ENCODE measurements at places on chromosomes 7 and 10.

DNA sequence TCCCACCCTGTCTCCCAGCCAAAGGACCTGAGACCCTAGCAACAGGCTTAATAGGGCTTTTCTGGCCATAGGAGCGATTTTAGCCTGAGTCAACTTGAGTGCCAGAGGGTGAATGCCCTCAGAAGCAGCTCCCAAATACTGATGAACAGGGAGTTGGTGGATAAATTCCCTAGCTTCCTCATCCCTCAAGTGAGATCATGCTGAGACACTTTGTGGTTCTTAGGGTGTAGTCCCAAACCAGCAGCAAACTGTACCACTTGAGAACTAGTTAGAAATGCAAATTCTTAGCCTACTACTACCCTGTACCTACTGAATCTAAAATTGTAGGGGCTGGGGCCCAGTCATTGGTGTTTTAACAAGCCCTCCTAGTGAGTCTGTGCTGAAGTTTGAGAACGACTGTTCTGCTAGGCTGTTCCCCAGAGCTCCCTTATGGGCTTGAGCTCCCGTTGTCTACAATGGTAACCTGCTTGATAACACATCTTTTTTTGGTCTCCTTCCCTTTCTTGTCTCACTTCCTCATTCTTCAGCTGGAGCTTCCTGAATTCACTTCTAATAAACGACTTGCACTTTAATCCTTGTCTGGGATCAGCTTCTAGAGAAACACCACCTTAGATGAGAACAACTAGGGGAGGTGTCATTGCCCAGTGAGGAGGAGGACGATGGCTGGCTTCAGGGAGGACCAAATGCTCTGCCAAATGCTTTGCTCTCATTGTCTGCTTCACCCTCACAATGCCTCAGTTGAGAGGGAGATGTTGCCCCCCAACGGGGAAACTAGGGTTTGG lies 18.2 kb upstream of the CDH23 start:
- H3K27me3 ChIP-seq: no peaks in the 10 kb centered on the region
- H3K27ac ChIP-seq: no peak overlapping the region
- no peak for DNase-seq
- peaks cover 23% of the 10 kb centered on the region for H3K4me1 ChIP-seq
- no peaks in the 10 kb centered on the region for H3K36me3 ChIP-seq

- peak within 1 kb of the TSS; percentile 99 for H3K4me3 ChIP-seq
- peaks cover 7% of the 10 kb centered on the region for H3K4me1 ChIP-seq
- no peaks in the 10 kb centered on the region for H3K27me3 ChIP-seq
- peak within 1 kb of the TSS; percentile 84 for H3K27ac ChIP-seq
- DNase-seq: peak; percentile 96
- H3K36me3 ChIP-seq: no peaks in the 10 kb centered on the region
Measured at GRCh38 chr7:76047811-76048667, at the start of the genes MDH2 and STYXL1. Gene MDH2 (plus strand): TSS chr7:76048106. CDS start chr7:76048161, 55 bp downstream. Gene STYXL1 (minus strand): TSS chr7:76048000. CDS start chr7:76030523, 17,477 bp downstream.

- H3K4me3 ChIP-seq: no peak overlapping the region
- no peaks in the 10 kb centered on the region for H3K36me3 ChIP-seq
- no peak overlapping the region for H3K27ac ChIP-seq
- H3K27me3 ChIP-seq: no peaks in the 10 kb centered on the region
Measured at GRCh38 chr10:126585249-126586017, 85.1 kb downstream of the C10orf90 start.

DNA sequence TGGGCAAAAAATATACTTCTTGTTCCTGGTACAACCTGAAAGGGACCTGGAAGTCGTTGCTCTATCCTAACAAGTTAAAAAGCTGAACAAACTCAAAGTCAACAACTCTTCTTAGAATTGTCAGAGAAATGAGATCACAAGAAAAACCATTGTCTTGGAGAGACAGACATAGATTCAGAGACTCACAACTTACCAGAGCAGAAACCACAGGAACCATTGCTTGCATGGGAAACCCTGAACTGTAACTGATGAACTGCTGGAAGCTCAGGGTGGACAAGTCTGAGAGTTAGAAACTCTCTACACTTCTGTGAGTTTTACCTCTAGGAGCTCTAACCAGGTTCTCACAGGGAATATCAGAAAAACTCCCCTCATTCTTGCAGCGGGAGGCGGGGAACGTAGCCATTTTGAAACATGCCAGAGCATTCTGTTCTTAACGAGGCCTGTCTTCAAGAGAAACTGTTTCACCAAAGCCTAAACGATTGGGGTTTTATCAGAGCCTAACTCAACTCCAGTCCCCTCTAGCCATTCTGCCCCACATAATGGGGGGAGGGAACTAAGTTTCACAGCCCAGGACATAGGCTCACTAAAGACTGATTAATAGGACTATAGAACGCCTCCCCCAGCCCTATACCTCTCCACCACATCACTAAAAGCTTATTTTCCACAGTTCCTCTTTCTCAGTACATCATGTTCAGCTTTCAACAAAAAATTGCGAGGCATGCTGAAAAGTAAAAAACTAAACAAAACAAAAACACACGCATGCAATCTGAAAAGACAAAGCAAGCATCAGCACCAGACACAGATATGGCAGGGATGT lies 12.0 kb upstream of the GSDME start:
- no peaks in the 10 kb centered on the region for H3K36me3 ChIP-seq
- no peak overlapping the region for H3K27ac ChIP-seq
- H3K27me3 ChIP-seq: no peaks in the 10 kb centered on the region
- H3K4me3 ChIP-seq: no peak overlapping the region
- no peak for DNase-seq

- H3K27ac ChIP-seq: no peak overlapping the region
- no peaks in the 10 kb centered on the region for H3K27me3 ChIP-seq
- H3K4me1 ChIP-seq: no peaks in the 10 kb centered on the region
- no peaks in the 10 kb centered on the region for H3K36me3 ChIP-seq
- DNase-seq: no peak
Measured at GRCh38 chr10:119415536-119416503, 126.7 kb downstream of the RGS10 start.

DNA sequence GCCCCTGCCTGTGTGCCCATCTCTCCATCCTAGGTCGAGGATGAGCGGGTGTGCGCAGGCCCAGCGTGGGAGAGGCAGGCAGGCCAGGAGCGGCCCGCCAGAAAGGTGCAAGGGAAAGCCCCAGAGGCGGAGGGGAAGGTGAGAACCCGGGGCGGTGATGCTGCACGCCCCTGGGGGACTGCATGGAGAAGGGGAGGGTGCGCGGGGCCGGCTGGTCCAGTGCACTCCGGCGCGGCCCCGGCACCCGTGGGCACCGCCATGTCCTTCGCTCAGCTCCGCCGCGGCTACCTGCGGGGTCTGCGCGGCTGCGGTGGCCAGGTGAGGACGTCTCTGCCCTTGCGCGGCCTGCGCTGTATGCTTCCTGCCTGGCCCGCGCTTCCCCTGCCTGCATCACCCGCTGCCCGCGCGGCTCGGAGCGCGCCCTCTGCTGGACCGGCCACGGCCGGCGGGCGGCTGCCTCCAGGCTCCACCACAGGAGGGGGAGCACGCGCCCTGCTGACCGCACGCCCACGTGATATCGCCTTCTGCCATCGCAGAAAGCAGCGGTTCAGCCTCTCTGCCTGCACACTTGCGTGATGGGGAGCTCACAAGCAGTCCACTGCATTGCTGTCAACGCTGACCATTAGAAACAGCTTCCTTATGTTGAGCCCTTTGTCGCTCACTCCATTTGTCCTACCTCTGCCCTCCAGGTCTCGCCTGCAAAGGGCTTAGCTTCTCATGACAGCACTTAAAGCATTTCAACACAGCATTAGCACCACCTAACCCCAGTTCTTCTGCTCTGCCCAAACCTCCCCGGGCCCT lies 73.9 kb downstream of the CXCL12 start:
- H3K36me3 ChIP-seq: no peaks in the 10 kb centered on the region
- H3K27ac ChIP-seq: no peak overlapping the region
- H3K4me1 ChIP-seq: no peaks in the 10 kb centered on the region
- peak; percentile 61 for DNase-seq

- H3K4me1 ChIP-seq: no peaks in the 10 kb centered on the region
- DNase-seq: no peak
Measured at GRCh38 chr10:133457100-133457841, 3.5 kb downstream of the SCART1 start.

GRCh38 chr10:48336978-48337599 lies 30.6 kb downstream of the MAPK8 start:
- H3K27ac ChIP-seq: no peak overlapping the region
- no peaks in the 10 kb centered on the region for H3K27me3 ChIP-seq
- H3K36me3 ChIP-seq: no peaks in the 10 kb centered on the region
- no peaks in the 10 kb centered on the region for H3K4me1 ChIP-seq

GRCh38 chr7:52925332-52925731 lies 110.1 kb upstream of the POM121L12 start:
- DNase-seq: no peak
- H3K4me3 ChIP-seq: no peak overlapping the region
- no peak overlapping the region for H3K27ac ChIP-seq
- no peaks in the 10 kb centered on the region for H3K36me3 ChIP-seq

DNA sequence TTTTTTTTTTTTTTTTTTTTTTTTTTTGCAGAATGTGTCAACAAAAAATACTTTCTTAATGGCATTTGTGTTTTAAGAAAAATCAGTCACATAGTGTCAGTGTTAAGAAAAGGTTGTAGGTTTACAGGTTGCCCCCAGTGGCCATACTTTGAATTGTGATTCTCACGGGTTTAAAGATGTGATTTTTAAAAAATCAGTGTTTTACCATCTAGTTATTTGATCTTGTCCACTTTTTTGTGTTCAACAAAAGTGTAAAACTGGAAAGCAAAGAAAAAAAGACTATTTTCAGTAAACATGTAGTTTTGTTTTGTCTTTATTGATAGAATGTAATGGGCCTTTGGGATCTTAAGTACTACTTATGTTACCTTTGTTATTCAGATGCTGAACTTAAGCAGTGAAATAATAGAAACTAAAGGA lies 25.7 kb downstream of the SUV39H2 start:
- H3K4me3 ChIP-seq: no peak overlapping the region
- H3K4me1 ChIP-seq: no peaks in the 10 kb centered on the region
- no peaks in the 10 kb centered on the region for H3K27me3 ChIP-seq
- H3K27ac ChIP-seq: no peak overlapping the region
- H3K36me3 ChIP-seq: peaks cover 19% of the 10 kb centered on the region

GRCh38 chr10:43408331-43408709 lies 666 bp downstream of the HNRNPF start:
- peak overlapping the region; percentile 100 for H3K27ac ChIP-seq
- no peaks in the 10 kb centered on the region for H3K36me3 ChIP-seq
- H3K27me3 ChIP-seq: no peaks in the 10 kb centered on the region
- H3K4me3 ChIP-seq: peak overlapping the region; percentile 91
- no peak for DNase-seq

GRCh38 chr10:132574783-132575319 lies 37.3 kb downstream of the INPP5A start:
- no peak overlapping the region for H3K4me3 ChIP-seq
- H3K27ac ChIP-seq: no peak overlapping the region
- H3K27me3 ChIP-seq: no peaks in the 10 kb centered on the region
- H3K4me1 ChIP-seq: peaks cover 16% of the 10 kb centered on the region
- H3K36me3 ChIP-seq: no peaks in the 10 kb centered on the region

- H3K4me3 ChIP-seq: no peak overlapping the region
- no peaks in the 10 kb centered on the region for H3K27me3 ChIP-seq
- no peaks in the 10 kb centered on the region for H3K4me1 ChIP-seq
Measured at GRCh38 chr7:31692451-31692850, 5.4 kb downstream of the PPP1R17 start.

DNA sequence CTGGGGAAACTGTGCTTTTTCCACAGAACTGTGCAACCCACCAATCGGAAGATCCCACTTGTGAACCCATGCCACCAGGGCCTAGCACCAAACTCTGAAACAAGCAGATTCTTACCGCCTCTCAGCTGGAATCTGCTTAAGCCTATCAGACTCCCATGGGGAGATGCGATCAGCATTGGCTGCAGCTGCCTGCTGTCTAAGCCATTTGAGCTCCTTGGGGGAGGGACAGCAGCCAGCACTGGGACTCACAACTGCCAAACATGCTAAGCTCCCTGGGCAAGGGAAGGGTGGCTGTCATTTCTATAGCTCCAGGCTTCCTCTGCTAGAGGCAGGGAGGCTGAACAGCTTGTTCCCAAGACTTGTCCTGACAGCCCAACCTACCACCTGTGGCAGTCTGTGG lies 283.8 kb downstream of the CDK14 start:
- peaks cover 12% of the 10 kb centered on the region for H3K36me3 ChIP-seq
- no peaks in the 10 kb centered on the region for H3K27me3 ChIP-seq
- DNase-seq: no peak
- peaks cover 9% of the 10 kb centered on the region for H3K4me1 ChIP-seq

- no peak overlapping the region for H3K27ac ChIP-seq
- no peak overlapping the region for H3K4me3 ChIP-seq
- H3K4me1 ChIP-seq: peaks cover 8% of the 10 kb centered on the region
Measured at GRCh38 chr7:141704112-141704511, 2.1 kb upstream of the DENND11 start.

GRCh38 chr7:127392566-127393367 lies at the start of gene ZNF800:
Gene ZNF800 (minus strand): TSS chr7:127392708. CDS start chr7:127391557, 1,151 bp downstream.
- peak; percentile 96 for DNase-seq
- peak within 1 kb of the TSS; percentile 98 for H3K4me3 ChIP-seq
- peaks cover 23% of the 10 kb centered on the region for H3K4me1 ChIP-seq
- peak within 1 kb of the TSS; percentile 91 for H3K27ac ChIP-seq
- no peaks in the 10 kb centered on the region for H3K27me3 ChIP-seq

- H3K27me3 ChIP-seq: no peaks in the 10 kb centered on the region
- H3K36me3 ChIP-seq: no peaks in the 10 kb centered on the region
- H3K27ac ChIP-seq: no peak overlapping the region
- no peak overlapping the region for H3K4me3 ChIP-seq
- no peaks in the 10 kb centered on the region for H3K4me1 ChIP-seq
Measured at GRCh38 chr10:110755781-110756180, 111.6 kb downstream of the RBM20 start.

GRCh38 chr7:143415742-143416397 lies 7.2 kb upstream of the EPHA1 start:
- no peaks in the 10 kb centered on the region for H3K36me3 ChIP-seq
- no peak for DNase-seq
- no peak overlapping the region for H3K27ac ChIP-seq
- H3K27me3 ChIP-seq: no peaks in the 10 kb centered on the region
- H3K4me3 ChIP-seq: no peak overlapping the region
- H3K4me1 ChIP-seq: no peaks in the 10 kb centered on the region

DNA sequence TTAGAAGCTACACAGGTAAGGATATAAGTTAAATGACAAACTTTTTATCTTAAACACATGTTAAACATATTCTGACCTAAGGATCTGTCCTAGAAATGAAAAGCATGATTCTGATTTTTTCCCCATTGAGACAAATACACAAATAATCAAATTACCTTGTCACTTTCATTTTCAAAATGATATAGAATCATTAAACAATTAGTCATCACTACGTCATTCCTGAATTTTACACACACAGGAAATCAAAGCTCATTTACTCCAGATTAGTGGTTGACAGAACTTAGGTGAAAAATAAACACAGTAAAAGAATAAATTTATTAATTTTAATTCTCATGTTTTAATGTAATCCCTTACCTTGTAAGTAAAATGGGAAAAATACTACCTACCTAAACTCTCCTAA lies 89.0 kb downstream of the AASS start:
- H3K4me3 ChIP-seq: no peak overlapping the region
- H3K27ac ChIP-seq: no peak overlapping the region
- no peaks in the 10 kb centered on the region for H3K36me3 ChIP-seq
- H3K27me3 ChIP-seq: no peaks in the 10 kb centered on the region
- no peak for DNase-seq
- H3K4me1 ChIP-seq: no peaks in the 10 kb centered on the region

GRCh38 chr10:46293832-46294640 lies 7.2 kb downstream of the ANTXRL start:
- H3K36me3 ChIP-seq: no peaks in the 10 kb centered on the region
- H3K27me3 ChIP-seq: no peaks in the 10 kb centered on the region
- H3K4me1 ChIP-seq: 0 out of 2 replicates have a peak, but pooled peaks cover 1% of the 10 kb centered on the region
- no peak overlapping the region for H3K27ac ChIP-seq
- no peak overlapping the region for H3K4me3 ChIP-seq

GRCh38 chr7:85498031-85498430 lies 311.2 kb upstream of the SEMA3D start:
- H3K36me3 ChIP-seq: no peaks in the 10 kb centered on the region
- no peak for DNase-seq
- H3K4me3 ChIP-seq: no peak overlapping the region
- no peaks in the 10 kb centered on the region for H3K4me1 ChIP-seq
- H3K27me3 ChIP-seq: no peaks in the 10 kb centered on the region
- no peak overlapping the region for H3K27ac ChIP-seq
